ENCODE measurements at places on chromosomes 11 and 22.

DNA sequence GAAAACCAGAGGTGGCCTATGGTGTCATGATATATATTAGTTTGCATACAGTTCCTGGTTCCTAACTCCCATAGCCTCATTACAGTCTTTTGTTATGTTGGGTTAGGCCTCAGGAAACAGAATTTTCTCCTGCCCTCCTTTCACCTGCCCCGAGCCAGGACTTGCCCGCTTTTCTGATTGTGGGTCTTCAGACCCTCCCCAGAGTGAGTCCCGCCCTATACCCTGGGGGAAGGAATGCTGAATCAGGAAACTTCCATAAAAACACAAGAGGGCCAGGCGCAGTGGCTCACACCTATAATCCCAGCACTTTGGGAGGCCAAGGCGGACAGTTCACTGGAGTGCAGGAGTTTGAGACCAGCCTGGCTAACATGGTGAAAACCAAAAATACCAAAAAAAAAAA is 70.9 kb downstream of the SLC35F2 start:
- no peak for DNase-seq

GRCh38 chr11:78548911-78549590 is 25.6 kb downstream of the NARS2 start:
- DNase-seq = no peak

DNA sequence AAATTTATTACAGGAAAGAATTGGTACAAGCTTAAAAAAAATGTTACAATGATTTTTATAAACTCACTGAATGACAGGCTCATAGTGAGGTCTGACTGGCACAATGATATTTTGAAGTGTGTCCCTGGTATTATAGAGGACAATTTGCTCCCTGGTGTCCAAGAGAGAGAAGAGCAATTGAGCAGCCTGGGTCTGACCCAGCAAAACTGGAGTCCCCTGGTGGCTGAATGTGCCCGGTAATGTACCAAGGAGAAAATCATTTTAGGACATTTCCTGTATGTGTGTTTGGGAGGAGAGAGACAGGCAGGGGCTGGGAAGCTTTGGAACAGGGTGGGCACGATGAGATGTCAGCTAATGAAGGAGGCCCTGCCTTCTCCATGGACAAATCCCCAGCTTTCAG is 125.3 kb downstream of the APOL5 start:
- peak; percentile 8 for DNase-seq

- DNase-seq = no peak
These were observed 34.7 kb downstream of the ALG9 start for GRCh38 chr11:111836721-111837120.

DNA sequence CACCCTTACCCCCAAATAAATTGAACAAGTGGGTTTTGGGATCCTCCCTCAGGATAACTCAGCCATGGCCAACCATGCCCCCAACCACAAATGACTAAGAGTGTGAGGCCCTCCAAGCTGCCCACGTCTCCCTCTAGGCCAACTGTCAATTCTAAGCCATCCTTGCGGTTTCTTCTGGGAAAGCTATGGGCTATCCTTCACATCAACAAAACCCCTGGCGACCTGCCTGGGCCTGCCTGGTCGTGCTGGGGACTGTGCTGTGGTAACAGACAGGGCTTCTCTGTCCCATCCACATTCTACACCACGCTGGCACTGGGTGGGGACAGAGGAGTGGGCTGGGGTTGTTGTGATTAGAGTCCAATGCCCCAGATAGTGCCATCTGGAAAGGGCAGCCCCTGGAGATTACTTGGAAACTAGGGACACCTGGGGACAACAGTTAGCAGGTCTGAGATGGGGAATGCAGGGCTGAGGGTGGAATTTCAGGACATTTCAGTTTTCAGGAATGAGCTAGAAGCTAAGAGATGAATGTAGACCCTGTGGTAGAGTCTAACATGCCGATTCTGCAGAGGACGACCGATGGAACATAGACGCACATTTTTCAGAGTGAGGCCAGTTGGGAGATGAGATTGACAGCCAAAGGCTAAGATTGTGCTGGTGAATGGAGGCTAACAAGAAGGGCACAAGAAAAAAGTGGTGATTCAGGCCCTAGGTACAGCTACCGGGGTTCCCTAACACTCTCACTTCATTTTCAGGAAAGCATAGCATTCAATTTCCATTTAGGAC is 131.9 kb downstream of the RASSF10 start:
- no peak for DNase-seq

- no peak for DNase-seq
These were observed 1457.0 kb downstream of the BRD1 start for GRCh38 chr22:48370508-48371325.

DNA sequence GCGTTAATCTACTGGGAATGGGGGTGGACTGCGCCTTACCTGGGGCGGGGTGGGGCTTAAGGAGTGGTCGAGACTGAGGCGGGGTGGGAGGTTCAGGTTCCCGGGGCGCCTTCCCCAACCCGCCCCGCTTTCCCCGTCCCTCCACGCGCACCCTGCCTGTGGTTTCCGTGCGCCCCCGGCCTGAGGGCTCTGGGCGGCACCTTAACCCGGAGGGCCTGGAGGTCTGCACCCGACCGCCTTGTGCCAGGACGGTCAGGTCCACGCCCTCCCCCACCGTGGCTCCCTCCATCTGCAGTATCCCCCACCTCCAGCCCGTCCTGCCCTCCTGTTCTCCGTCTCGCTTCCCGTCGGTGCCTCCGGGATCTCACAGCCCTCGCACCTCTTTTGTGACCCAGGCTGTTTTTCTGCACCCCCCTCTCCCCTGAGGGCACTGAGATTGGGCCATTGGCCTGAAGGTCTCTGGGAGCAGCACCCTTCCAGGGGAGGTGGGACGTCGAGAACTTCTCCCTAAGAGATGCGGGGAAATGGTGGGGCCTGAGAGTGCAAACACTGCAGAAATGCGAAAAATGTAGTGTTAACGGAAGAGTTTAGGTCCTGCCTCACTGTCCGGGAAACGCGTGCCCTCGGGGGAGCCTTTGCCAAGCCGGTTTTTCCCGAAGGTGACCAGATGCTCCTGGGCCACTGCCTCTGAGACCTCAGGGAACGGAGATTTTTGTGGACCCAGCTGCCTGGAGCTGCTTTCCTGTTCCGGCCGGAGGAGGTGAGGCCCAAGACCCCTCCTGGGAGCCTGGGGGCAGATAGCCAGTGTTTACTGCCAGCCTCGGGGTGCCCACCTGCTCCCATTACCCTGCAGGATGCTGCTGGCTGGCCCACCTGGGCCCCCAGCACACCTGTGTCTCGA is 1.2 kb upstream of the ASCL2 start:
- DNase-seq = no peak

DNA sequence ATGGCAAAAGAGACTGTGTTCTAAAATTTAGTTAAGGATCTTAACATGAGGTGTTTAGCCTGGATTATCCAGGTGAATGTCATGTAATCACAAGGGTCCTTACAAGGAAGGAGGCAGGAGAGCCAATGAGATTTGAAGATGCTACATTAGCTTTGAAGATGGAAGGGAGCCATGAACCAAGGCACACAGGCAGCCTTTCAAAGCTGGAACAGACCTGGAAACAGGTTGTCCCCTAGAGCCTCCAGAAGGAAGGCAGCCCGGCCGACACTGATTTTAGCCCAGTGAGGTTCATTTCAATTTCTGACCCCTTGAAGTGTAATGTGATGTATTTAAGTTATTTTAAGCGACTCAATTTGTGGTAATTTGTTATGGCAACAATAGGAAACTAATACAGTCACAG is 195.3 kb upstream of the MTMR2 start:
- DNase-seq = no peak

DNA sequence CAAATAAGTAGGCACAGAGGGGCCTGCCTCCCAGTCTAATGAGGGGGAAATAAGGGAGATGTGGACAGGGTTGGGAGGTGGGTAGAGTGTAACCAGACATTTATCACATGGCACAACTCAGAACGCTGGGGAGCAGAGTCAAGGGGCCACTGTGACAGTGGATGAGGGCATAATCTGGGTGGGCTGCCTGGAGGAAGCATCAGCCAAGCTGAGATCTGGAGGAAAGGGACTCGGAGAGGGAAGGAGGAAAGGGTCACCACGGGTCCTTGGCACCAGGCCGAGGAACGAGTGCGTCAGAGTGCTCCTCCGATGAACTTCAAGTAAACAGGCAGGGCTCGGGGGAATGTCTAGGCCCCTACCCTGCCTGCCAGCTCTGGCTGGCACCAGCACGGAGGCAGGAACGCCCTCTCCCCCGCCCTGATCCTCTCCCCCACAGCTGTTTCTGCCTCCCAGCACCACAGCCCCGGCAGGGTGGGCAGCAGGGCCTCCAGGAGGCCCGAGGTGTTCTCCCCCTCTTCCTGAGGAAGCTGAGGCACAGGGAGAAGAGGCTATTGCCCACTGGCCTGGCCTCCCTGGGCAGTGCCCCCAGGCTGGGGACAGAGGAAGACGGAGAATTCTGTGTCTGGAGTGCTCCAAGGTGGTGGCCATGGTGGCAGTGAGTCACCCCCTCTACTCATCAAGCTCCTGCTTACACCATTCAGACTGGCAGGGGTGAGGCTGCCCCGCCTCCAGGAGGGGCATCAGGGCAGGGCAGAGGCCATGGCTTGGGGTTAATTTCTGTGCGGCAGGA is 4.2 kb downstream of the ALDH3B1 start:
- no peak for DNase-seq

- no peak for DNase-seq
These were observed 238.3 kb upstream of the SESN3 start for GRCh38 chr11:95469258-95469657.

GRCh38 chr11:3104961-3105790 is 48.0 kb upstream of the CARS1 start:
- no peak for DNase-seq

DNA sequence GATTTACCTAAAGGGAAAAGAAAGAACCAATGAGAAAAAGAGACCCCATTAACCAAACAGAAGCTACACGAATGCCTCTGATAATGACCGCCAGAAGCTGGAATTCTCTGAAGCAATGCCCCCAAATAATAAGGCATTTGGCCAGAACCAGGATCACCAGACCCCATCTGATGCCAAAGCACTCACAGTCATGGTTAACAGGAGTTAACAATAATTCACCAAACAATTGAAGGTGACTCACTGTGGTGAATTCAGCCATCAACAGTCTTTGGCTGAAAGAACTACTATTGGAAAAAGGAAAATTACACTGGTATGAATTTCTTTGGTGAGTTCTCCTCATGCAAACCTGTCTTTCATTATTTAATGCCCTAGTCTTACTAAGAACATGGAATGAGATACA is 21.9 kb upstream of the NFRKB start:
- no peak for DNase-seq

DNA sequence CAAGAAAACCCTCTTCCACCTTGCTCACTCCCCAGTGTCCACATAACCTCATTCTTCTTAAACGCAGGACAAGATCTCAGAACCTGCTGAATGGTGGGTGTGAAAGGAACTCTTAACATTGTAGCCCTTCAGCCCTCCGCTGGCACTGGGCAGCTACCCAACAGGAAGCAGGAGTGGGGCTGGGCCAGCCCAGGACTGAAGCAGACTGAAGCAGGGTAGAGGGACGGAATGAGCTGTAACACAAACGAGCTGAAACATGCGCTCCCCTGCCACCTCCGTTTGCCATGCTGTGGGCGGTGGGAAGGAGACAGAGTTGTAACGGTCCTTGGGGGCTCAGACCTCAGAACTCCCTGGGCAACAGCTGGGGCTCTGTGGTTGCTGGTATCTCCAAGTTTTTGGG is 23.6 kb downstream of the NPAT start:
- no peak for DNase-seq

- no peak for DNase-seq
These were observed 7.7 kb downstream of the YWHAH start for GRCh38 chr22:31952094-31952401.

GRCh38 chr11:1146365-1146764 is 11.4 kb upstream of the MUC5AC start:
- DNase-seq = no peak

DNA sequence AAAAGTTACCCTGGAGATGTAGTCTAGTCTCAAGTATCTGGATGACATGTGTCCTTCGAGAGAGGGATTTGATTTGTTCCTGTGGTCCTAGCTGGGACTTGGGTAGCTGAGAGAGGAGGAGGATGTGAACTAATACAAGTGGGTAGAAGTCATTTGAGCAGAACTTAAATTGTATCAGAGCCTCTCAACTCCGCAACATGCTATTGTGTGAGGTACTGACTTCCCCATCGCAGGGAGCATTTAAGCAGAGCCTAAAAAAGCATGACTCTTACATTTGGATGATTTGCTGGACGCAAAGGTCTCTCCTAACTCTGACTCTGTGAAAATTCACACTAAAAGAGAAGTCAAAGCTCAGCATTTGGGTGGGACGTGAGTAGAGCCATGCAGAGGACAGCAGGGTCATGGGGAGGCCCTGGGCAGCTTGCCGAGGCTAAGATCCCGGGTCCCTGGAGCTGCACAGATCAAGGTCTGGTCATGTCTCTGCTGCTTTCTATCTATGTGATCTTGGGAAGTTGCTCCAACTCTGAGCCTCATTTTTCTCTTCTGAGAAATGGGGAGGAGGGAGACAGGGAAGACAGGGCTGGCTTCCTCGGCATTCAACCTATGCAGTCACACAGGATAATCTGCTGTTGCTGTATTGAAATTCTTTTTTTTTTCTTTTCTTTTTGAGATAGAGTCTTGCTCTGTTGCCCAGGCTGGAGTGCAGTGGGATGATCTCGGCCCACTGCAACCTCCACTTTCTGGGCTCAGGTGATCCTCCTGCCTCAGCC is 44.9 kb downstream of the CD82 start:
- no peak for DNase-seq

DNA sequence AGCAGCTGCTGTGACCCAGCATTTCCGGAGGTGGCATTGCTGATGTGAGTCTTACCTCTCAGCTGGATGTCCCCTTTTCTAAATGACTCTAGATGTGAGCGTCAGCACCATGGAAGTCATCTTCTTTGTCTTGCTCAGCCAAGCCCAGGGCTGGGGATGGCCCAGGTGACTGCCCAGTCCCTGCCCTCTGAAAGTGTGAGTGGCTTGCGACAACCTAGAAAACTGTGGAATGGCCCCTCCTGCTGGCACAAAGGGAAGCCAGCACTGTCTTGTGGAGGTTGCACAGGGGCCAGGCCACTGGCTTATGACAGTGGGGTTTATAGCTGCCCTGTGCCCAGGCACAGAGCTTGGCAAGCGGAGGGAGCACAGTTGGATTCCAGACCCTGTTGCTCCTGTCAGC is 6.2 kb downstream of the TUB start:
- DNase-seq = peak; percentile 6

All from activated CD4-positive, alpha-beta T cell treated with anti-CD3 and anti-CD28 coated beads, Interleukin-2, amount 50 U/mL, for 48 hours (primary cell).